ENCODE measurements at places on chromosomes 5 and 9. TPM values are rescaled to one million over a fixed set of nuclear protein-coding genes. Genes with fewer than 3 reads are reported as not detected.

- no peak for DNase-seq
Observed at GRCh38 chr9:108910914-108911313, 23.0 kb downstream of the ELP1 start.

The RELL2 gene
- 1.1 TPM for total RNA-seq

GRCh38 chr5:160466116-160466515, 44.5 kb downstream of the PTTG1 start:
- no peak for DNase-seq

GRCh38 chr5:33841891-33842290, 49.9 kb downstream of the ADAMTS12 start:
- no peak for DNase-seq

- DNase-seq = peak; percentile 26
Observed at GRCh38 chr5:149141224-149141956, at the start of gene ABLIM3. TSS of gene ABLIM3 (plus strand) at chr5:149141493. CDS start at chr5:149142096, 603 bp downstream.

DNA sequence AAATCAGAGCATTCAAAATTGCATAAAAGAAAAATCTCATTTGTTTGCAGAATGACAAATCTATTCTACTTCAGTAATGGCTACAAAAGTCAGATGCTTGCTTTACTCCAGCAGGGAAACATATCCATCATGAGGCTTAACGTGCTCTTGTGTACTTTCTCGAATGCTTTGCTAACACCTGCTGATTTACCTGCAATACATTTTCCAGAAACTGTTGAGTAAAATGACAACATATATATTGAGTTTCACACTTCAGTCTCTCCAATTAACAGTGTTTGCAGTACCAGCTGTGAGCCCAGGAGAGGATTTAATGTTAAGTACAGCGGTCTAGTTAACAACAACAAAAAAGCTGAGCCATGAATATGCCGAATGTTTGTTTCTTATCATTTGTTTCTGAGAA, 391.5 kb upstream of the SMC2 start:
- no peak for DNase-seq

The MOB3B gene
- 4.5 TPM for total RNA-seq

- DNase-seq = no peak
Observed at GRCh38 chr5:169100735-169101075, 200.2 kb downstream of the SLIT3 start.

DNA sequence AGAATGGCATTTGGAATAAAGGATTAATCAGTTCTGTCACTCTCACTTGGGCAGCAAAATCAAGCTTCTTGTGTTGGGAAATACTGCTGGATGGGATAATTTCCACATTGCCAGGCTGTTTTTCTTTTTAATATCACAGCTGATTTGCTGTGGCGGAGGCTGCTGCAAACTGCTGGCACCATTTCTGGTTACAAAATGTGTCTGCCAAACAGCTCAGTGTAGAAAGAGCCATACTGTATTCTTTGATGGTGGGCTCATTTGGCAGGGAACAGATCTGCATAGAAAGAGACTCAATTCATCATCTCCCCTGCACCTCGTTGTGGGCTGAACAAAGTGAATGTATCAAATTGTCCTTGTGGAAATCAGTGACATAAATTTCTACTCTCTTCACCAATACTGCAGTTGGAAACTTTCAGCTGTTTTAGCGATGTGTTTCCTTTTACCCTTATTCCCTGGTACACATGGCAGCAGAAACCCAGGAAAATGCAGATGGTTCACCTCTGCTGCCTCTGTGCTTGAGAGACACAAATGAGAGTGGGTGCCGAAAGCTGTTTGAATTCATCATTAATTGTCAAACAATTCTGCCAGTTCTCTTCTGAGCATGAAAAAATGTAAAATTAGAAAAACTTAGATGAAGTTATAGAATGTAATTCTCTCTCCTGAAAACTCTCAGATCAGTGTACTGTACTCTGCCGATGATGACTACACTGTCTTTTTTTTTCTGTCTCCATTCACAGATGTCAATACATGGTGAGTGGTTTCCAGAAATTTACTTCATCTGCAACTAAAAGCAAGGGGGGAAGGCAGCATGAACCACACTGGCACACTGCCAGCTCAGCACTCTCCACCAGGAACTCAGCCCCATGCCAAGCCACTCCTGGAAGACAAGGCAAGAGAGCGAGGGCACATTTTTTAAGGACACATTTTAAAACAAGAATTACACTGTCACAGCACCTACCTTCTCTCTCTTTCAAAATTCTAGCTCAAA, 75.0 kb downstream of the HMHB1 start:
- DNase-seq = peak; percentile 38

DNA sequence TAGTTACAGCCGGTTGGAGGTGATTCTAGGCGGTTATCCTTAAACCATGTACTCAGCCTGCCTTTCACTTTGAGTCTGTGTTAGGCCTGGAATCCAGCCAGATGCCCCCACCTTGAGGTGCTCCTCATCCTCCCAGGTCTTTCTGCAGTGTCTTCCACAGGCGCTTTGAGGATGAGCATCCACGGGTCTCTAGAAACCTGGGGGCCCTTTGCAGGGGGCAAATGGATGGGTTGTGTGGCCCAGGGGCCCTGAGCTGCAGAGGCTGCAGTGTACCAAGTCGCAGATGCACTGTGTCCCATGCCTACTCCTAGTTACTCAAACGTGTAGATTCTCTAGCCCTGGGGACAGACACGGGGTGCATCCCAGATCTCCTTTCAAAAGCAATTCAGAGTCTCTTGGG, 242.1 kb upstream of the IRX1 start:
- DNase-seq = no peak

- peak; percentile 67 for DNase-seq
Observed at GRCh38 chr5:154038261-154038706, 426 bp downstream of the FAM114A2 start.

The GPR151 gene
- not detected for total RNA-seq

- DNase-seq = no peak
Observed at GRCh38 chr9:69081261-69081660, 45.7 kb downstream of the FXN start.

- peak; percentile 22 for DNase-seq
Observed at GRCh38 chr9:37035648-37036370, 1.7 kb upstream of the PAX5 start.

GRCh38 chr9:113632776-113633590, 169.5 kb downstream of the RGS3 start:
- DNase-seq = no peak

DNA sequence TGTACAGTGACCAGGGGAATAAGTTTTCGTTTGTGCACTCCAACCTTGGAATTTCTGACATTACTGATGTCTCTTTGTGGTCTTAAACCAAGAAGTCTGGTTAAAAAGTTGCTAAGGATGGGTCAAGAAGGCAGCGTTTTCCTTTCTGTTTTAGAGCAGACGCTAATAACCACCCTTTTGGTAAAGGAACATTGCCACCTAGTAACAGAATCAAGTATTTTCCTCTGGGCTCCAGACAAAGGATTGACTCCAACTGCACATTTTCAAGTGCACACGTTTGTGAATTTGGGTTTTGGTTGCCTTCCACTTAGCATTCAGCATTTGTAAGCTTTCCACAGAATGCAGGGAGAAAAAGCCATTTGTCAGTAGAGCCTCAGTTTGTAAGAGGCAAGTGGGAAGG, 22.2 kb upstream of the CEP78 start:
- DNase-seq = peak; percentile 23

GRCh38 chr5:141771031-141771430, 89.0 kb upstream of the ARAP3 start:
- DNase-seq = no peak

DNA sequence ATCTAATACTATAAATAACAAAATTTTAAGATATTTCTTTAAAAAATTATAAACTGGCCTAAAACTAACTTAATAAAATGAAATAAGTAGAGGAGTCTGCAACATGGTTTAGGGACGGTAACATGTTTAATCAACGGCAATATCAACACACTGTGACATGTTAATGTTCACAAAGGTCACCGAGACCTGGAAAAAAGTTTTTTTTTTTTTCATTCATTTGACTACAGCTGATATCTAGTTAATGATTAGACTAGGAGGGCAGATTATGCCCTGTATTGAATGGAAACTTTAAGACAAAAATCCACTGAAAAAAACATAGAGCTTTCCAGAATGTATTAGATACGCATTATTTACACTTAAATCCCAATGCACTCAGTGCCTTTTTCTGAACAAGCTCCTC, 67.0 kb upstream of the CDK5RAP2 start:
- DNase-seq = no peak

GRCh38 chr5:148343046-148343407, 7.7 kb downstream of the SPINK9 start:
- DNase-seq = no peak

The CCNJL gene
- 3.2 TPM for total RNA-seq

- no peak for DNase-seq
Observed at GRCh38 chr5:60387051-60387440, 312.9 kb downstream of the DEPDC1B start.

GRCh38 chr5:171432583-171433351, 13.3 kb downstream of the FGF18 start:
- no peak for DNase-seq

The ANXA2R gene
- total RNA-seq = 1.8 TPM

DNA sequence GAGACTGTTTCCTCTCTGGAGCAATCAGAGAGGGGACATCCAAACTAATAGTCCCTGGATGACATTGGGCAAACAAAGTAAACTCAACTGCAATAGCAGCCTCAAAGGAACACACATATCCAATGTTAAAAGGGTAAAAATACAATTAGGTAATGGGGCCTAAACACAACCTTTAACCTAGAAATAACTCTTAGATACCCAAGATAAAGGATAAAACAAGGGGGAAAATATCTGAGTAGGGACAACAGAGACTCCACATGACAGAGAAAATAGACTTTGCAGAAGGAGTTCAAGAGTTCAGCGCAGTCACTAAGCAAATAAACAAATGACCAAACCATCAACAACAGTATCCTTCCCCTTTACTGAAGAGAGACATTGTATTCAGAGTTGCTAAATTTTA, 149.3 kb downstream of the FBXO4 start:
- DNase-seq = no peak

The GABRP gene
- total RNA-seq = 31.4 TPM

- peak; percentile 8 for DNase-seq
Observed at GRCh38 chr5:16773991-16774390, 157.2 kb upstream of the RETREG1 start.

The FGF10 gene
- 11.1 TPM for total RNA-seq

The SLC34A3 gene
- not detected for total RNA-seq

GRCh38 chr5:143533978-143534760, 130.7 kb upstream of the NR3C1 start:
- no peak for DNase-seq

The OTULINL gene
- total RNA-seq = 7.5 TPM

GRCh38 chr9:99411068-99411467, 189.0 kb downstream of the SEC61B start:
- no peak for DNase-seq

DNA sequence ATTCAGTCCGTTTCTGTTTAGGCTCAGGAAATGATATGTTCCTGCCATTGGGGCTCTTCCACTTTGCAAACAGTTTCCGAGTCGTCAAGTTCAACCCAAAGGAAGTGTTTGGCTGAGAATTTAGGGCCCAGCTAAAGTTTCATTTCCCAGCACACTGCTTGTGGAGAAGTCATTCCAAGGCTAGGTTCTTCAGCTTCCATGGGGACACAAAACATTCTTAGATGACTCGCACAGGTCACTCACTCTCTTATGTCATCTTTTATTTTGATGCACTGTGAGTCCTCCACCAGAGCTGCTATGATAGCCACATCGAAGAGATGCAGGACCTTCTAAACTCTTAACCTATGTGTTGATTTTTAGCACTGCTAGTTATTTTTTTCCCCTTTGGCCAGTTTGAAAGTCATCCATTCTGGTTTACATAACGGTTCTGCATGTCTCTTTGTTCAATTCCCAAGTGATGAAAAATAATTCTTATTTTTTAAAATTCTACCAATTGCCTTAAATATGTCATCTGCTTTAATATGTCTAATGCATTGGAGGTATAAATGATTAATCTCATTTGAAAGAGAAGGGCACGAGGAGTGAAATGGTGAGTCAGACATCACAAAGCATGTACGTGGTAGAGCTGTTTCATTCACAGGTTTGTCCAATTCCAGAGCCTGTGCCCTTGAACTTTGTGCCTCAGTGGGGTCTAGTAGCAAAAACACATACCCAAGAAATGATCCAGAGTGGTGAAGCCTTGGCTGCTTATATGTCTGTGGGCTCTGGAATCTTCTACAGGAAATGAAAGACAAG, 84.3 kb downstream of the ZNF462 start:
- no peak for DNase-seq

The HMGCR gene
- 145 TPM for total RNA-seq

DNA sequence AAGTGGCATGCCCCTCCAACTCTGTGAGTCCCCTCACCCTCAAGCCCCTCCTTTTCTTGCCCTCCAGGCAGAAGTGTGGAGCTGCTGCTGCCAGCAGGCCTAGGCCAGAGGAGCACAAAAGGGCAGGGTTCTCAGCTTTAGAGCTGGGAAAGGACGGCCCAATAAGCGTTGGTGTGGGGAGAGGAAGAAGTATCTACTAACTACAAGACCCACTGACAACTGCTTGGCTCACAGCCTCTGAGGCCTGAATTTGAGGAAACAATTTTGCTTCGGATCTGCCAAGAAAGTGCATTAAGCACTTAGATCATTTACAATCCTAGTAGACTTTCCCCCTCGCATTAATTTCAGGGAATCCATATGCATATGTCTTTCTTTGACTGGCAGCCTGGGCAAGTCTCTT, 179.4 kb downstream of the SNX18 start:
- peak; percentile 84 for DNase-seq

GRCh38 chr9:127285965-127286364, 21.4 kb downstream of the GARNL3 start:
- no peak for DNase-seq

The SOX30 gene
- total RNA-seq = 0.10 TPM

- no peak for DNase-seq
Observed at GRCh38 chr5:8953911-8954438, 591.9 kb downstream of the SEMA5A start.

GRCh38 chr9:97786341-97786740, 66.7 kb upstream of the FOXE1 start:
- DNase-seq = no peak

The LCN15 gene
- total RNA-seq = not detected

- DNase-seq = no peak
Observed at GRCh38 chr5:81017320-81017719, 57.2 kb downstream of the RASGRF2 start.

DNA sequence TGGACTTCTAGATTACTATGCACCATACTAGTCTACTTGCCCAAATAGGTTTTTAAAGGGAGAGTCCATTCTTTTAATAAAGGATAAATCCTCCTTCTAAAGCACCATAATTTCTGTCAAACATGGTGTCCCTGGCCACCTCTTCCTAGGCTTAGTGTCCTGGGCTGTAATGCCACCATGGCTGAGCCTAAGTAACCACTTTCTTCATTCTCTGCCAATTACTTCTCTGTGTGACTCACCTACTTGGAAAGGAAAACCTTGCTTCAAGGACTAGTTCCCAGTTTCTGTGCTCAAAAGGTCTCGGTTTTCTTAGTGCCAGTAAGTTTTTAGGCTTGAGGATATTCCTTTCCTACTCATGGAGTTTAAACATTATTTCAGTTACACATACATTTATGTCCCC, 273.4 kb downstream of the DENND1A start:
- no peak for DNase-seq

- peak; percentile 48 for DNase-seq
Observed at GRCh38 chr9:111481885-111482636, 2.1 kb downstream of the ECPAS start.

The TAF1L gene
- under 0.01 TPM for total RNA-seq

Measured in skin of body (tissue), 3 donors.